ENCODE measurements at places on chromosomes 12 and 14.

- no peak for DNase-seq
Measured at GRCh38 chr14:61616524-61617185, 78.7 kb upstream of the HIF1A start.

DNA sequence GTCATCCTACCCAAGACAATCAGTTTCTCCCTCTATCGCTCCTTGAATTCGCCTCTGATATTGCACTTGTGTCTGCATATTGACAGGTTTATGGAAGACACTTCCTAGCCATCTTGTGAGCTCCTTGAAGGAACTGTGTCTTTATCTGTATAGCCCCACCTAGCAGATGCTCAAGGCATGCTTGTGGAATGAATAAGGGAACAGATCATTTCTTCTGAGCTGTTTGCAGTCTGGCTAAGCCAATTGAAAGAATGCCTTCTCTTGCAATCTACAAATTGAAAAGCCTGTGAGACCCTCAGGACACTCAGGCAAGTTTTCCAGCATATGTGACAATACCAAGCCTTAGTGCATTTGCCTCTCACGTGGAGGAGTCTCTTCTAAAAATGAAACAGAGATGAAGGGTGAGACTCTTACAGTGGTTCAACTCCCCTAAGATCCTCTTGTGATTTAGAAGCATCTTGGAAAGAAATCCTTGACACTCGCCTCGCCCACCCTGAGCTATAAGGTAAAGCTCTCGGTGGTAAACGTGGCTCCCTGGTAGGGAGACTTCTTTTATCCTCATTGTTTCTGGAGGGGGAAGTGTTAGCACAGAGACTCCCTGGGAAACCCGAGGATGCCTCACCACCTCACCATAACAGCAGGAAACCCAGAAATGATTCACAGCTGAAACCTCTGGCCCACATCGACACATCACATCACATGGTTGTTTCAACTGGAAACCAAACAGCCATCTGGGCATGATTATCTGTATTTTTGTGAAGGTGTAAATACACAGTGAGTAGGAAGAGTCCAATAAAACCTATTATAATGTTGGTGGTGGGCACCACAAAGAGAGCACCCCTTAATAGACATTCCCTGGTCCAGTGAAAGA, 112.3 kb upstream of the BCL2L14 start:
- DNase-seq = no peak

DNA sequence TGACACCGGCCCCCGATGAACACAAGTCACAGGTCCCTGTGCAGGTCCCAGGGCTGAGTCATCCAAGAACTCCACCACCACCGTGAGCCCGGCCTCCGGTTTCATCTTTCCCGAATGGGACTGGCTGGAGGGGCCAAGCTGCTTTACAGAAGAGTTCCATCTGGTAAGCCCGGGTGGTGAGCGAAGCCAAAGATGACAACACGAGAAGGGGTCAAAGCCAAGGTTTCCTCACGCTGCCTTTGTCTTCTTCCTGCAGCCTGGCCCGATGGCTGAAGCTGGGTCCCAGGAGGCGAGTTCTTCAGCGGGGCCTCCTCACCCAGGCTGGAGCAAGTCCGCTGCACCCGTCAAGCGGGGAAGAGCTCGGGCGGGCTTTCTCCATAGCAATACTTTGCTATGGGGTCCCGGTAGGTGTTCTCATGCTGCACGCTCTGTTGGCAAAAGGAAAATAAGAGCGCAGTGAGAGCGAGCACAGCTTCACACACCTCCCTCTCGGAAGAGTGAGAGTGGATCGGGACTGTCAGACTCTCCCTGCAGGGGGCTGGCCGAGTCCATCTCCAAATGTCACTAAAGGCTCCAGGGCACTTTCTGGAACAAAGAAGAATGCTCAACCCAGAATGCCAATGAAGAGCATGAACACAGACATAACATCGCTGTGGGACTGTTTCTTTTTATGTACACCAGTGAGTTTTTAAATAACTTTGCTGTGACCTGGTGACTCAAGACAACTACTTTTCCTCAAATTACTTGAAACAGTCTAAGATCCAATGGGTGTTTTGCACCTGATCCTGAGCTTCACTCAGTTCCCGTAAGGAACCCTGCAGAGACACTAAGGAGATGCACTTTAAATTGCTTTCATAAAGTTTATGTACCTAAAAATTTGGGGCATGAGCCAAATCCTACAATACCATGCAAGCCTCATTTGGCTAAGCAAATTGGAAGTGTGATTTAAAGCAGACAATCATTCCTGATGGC, 20.1 kb downstream of the SPRING1 start:
- DNase-seq = peak; percentile 95

- no peak for DNase-seq
Measured at GRCh38 chr12:51409846-51410245, 14.8 kb upstream of the SLC4A8 start.

DNA sequence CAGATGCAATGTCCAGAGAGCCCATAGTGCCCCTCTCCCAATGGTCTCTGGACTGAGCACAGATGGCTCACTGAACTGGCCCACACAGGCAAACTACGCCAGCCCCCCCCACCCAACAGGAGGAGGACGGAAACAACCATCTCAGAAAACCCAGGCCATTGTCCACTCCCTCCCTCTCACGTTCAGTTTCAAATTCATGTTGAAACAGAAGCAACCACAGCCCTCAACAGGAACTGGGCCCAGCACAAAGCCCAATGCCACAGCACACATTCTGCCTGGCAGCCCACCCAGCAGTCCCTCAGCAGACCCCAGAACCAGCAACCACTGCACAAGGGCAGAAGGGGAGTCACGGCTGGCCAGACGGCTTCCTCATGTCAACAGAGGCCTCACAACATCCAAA, 10.6 kb downstream of the CCDC88C start:
- no peak for DNase-seq

DNA sequence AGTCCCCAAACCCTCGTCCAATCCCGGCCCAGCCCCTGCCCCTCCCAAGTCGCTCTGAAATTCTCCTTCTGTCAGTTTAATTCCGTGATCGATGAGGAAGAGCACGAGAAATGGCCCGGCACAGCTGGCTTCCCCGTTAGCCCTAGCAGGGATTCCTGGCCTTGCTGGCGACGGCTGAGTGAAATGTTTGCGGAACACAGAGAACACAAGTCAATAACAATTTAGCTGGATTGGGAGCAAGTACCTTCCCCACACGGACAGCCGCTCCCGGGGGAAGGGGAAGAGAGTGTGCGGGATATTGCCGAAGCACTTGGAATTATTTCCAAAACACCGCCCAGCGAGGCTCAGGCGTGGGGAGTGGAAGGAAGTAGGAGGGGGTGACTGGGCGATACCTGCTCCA, 134.6 kb downstream of the RBM19 start:
- DNase-seq = no peak

GRCh38 chr14:96764012-96764411, 33.2 kb upstream of the VRK1 start:
- DNase-seq = no peak

GRCh38 chr14:64636208-64636979, 67.8 kb upstream of the PLEKHG3 start:
- DNase-seq = peak; percentile 75

GRCh38 chr12:80709811-80710726, 2.6 kb downstream of the MYF6 start:
- peak; percentile 61 for DNase-seq

DNA sequence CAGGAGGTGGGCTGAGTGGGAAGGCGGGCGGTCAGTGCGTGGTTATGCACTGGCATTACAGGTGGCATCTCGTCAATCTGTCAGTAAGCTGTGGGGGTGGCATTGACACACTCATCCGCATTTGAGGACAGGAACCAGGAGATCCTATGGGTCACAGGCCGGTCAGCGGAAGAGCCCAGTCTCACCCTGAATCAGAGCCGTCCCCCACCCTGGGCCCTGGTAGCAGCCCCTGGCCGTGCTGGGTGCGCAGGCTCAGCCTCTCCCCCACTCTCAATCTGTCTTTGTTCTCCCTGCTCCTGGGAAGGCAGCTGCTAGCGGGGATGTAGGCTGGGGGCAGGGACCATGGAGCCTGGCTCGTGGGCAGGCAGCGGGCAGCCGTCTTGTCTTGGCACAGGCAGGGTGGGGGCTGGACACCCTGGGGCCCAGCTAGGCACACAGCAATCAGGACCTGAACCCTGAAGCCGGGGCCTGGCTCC, 5.1 kb downstream of the INF2 start:
- no peak for DNase-seq

DNA sequence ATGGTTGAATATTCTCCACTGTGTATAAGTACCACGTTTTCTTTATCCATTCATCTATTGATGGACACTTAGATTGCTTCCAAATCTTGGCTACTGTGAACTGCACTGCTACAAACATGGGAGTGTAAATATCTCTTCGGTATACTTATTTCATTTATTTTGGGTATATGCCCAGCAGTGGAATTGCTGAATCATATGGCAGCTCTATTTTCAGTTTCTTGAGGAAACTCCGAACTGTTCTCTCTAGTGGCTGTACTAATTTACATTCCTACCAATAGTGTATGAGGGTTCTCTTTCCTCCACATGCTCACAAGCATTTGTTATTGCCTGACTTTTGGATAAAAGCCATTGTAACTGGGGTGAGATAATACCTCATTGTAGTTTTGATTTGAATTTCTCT, 623.1 kb upstream of the LRFN5 start:
- peak; percentile 42 for DNase-seq

DNA sequence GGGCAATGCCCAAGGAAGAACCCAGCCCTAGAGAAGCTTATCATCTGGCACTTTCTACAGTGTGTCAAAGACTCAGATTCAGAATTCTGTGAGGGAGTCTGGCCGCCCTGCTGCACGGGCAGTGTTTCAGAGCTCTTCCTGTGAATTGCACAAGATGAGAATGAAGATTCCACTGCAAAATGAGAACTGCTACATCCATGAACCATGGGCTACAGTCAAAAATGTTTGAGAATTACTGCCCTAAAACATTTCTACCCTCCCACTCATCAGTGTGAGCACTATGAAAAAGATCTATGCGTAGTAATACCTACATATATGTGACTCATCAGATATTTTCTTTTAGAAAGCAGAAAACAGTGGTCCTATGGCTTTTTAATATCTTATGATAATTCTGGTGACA, 104.0 kb downstream of the STAB2 start:
- no peak for DNase-seq

DNA sequence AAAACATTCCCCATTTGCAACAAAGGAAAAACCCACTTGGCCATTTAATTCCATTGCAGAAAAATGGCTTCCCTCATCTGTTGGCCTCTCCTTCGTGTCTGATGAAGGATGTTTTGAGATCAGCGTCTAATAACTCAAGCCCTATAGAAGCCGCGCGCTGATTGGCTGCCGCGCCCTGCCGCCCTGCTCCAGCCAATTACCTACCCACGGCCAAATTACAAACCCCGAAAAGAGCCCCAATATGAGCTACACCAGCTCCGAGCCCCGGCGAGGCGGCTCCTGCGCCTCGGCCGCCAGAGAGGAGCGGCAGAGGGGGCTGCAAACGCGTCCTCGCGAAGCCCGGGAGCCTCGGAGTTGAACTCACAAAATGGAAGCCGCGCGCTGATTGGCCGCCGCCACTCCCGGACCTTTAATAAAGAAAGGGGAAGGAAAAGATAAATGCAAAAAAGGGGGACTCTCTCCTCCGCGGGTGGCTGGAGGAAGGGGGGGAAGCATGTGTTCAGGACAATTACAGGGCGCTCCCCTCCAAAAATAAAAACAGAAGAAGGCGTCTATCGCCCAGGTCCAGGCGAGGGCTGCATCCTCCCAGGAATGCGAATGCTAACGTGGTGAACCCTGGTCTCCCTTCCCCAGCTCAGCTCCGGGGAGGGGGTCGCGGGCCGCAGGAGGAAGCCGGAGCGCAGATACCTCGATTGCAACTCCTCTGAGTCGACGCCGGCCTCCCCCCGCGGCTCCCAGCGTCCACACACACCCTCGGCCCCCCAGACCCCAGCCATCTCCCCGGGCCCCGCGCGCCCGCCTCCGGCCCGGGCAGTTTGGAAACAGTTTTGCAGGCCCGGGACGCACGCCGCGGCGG, 738 bp upstream of the SETD1B start:
- peak; percentile 98 for DNase-seq

DNA sequence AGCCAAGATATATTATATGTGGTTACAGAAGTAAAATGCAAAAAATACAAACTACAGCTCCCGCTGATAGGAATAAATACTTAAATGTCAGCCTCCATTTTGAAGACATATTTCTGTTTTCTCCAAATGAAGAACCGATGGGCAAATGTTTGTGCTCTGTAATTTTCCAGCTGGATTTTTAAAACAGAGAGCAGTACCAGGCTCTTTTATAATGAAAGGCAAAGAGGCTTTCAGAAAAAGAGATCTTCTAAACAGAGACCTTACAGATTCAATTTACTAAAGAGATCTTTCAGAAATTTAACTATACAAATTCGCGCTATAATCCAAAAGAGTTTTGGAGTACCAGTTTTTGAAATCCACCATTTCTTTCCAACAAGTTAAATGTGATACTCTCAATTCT, 19.9 kb downstream of the MAP4K5 start:
- DNase-seq = no peak

- peak; percentile 69 for DNase-seq
Measured at GRCh38 chr12:49367381-49368239, at the start of gene SPATS2. Gene SPATS2 (plus strand): TSS chr12:49367462. CDS start chr12:49461013, 93,551 bp downstream.

DNA sequence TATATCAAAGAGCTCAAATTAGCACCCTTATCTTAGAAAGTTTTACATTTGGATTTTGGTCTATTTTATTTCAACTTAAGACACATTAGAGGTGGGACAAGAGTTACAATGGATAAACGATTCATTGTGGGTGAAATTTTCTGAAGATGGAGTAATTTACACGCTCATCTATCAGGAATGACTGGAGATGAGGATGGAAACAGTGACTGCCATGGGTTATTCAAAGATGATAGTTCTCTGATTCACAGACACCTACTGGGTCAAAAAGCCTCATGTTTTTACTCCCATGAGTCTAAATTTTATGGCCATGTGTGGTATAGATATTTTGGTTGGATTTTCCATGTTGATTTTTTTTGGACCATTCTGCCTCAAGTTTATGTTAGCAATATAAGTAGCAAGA, 22.1 kb downstream of the SAMD4A start:
- DNase-seq = no peak

- no peak for DNase-seq
Measured at GRCh38 chr12:49796606-49797448, 31.4 kb downstream of the NCKAP5L start.

DNA sequence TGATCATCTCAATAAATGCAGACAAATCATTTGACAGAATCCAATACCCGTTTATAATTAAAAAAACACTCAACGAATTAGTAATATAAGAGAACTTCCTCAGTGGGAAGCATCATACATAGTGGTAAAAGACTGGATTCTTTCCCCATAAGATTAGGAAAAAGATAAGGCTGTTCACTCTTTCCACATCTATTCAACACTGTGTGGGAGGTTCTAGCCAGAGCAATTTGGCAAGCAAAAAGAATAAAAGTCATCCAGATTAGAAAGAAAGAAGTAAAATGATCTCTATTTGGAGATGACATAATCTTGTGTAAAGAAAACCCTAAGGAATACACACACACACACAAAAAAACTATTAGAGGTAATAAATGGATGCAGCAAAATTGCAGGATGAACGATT, 38.4 kb downstream of the YEATS4 start:
- no peak for DNase-seq

GRCh38 chr12:62770381-62770780, 164.6 kb downstream of the PPM1H start:
- no peak for DNase-seq

Measured in muscle of leg (tissue), 16 donors.